Muscle of arm (tissue), 14 donors: ENCODE measurements at places on chromosomes 7 and 10. TPM values are rescaled to one million over a fixed set of nuclear protein-coding genes. Genes with fewer than 3 reads are reported as not detected.
A peak's percentile ranks its signal among the peaks of the same experiment; 100 is the strongest.

The CALHM3 gene
- polyA plus RNA-seq = not detected

The ASB15 gene
- 3.7 TPM for polyA plus RNA-seq

The VGF gene
- not detected for polyA plus RNA-seq

The KLF14 gene
- not detected for polyA plus RNA-seq

DNA sequence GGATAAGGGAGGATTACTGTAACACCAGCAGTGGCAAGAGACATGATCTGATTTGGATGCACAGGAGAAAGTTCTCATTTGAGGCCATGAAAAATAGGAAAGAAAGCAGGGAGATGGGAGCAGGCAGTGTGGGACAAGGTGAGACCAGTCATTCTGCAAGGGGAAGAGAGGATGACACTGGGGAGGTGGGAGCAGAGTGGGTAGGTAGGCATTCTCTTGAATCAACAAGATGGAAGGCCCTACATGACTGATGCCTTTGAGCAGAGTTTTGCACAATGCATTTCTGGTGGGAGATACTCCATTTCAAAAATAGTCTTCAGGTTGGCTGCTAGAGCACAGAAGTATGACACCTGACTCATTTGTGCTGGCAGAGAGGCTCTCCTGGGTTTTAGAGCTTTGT, 10.5 kb downstream of the RPS24 start:
- no peak for DNase-seq

- DNase-seq = no peak
Measured at GRCh38 chr10:21519397-21519933, 6.0 kb downstream of the SKIDA1 start.

- DNase-seq = no peak
Measured at GRCh38 chr7:50227726-50228125, 76.8 kb upstream of the IKZF1 start.

- no peak for DNase-seq
Measured at GRCh38 chr7:1106063-1106792, 18.3 kb downstream of the GPER1 start.

DNA sequence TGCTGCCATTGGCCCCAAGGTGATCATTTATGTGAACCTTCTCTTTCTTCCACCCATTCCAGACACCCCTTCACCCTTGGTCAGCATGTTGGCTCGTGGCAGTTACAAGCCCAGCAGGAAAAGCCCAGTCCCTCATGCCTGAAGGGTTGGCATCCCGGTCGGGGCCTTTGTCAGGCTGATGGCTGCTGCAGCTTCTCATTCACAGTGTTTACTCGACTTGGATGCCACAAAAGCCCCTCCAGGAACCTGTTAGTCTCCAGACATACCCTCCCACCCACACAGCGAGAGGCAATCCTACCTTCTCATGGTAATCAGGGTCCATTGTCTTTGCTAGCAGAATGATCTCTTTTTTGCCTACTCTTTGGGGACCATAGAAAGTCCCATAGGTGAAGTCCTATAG, 200.8 kb upstream of the PFKP start:
- DNase-seq = no peak

DNA sequence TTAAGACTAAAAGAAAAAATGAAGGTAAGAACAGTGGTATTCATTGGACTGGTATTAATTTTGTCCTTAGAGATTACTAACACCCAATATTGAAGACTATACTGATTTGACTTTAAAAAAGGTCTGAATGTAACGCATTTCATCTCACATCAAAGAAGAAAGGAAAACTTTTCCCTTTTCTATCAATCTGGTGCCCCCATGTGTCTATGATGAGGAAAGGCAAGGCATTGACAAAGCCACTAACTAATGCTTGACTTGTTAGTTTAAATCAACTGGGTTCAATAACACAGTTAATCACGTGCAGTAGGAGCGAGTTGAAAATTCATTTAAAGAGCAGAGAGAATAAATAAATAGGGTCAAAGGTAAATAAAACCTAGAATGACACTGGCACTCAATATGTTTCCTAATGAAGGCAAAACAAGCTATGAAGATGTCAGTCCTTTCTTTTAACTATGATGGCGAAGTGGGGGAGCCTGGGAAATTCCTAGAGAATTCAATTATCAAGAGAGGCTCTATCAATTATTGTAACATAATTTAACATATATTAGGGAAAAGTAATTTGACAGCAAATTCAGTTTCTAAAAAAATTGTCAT, 180.9 kb downstream of the ANK3 start:
- peak; percentile 20 for DNase-seq

GRCh38 chr10:44334621-44335184, 50.2 kb downstream of the CXCL12 start:
- no peak for DNase-seq

DNA sequence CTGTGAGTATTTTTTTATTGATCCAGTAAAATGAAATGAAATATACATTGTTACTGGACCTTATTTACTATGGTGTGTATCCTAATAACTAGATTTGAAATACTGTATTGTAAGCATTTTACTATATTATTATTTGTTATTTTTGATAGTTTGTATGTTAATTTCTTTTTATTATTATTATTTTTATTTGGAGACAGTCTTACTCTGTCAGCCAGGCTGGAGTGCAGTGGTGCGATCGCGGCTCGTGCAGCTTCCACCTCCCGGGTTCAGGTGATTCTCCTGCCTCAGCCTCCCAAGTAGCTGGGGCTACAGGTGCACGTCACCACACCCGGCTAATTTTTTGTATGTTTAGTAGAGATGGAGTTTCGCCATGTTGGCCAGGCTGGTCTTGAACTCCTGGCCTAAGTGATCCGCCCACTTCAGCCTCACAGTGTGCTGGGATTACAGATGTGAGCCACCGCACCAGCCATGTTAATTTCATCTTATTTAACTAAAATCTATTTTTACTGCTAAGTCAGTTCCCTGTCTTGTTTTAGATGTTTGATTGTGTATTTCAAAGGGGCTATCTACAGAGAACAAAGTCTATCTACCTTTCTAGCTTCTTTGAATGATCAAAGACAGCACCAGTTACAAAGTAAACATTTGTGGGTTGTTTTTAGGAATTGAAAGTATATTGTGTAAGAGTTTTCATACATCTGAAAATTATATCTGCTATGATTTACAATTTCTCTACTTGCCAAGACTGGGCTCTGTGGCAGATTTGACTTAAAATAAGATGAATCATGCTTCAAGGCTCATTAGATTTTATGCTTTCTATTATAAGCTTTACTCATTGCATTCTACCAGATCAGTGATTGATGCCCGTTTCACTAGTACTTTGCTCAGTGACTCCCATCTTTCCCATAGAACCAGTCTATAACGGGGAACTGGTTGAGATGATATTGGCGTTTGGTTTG, 41.6 kb downstream of the CDC123 start:
- DNase-seq = no peak

DNA sequence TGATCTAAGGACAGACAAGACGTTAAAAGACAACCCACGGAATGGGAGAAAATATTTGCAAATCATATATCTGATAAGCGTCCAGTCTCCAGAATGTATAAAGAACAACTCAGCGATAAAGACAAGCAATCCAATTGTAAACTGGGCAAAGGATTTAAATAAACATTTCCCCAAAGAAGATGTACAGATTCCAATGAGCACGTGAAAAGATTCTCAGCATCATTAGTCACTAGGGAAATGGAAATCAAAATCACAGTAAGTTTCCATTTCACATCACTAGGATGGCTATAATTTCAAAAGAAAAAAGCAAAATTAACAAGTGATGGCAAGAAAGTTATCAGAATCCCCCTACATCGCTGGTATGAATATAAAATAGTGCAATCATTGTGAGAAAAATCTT, 316.1 kb downstream of the SFMBT2 start:
- no peak for DNase-seq
